ENCODE measurements at places on chromosomes 2 and 18.

DNA sequence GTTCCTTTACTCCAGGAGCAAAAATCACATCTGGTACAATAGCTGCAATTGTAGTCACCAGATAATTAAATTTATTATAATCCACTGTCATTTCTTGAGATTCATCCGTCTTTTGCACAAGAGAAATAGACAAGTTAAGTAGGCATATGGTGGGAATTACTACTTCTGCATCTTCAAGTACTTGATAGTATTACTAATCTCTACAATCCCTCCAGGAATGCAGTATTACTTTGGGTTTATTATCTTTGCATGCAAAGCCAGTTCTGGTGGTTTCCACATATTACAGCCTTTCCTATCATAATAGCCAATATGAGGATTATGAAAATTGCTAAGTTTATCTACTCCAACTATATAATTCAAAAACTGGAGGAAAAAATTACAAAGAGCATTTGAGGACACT, 254.1 kb downstream of the IKZF2 start:
- ATAC-seq = no peak

- no peak for ATAC-seq
Observed at GRCh38 chr2:237497009-237497837, 10.2 kb downstream of the MLPH start.

DNA sequence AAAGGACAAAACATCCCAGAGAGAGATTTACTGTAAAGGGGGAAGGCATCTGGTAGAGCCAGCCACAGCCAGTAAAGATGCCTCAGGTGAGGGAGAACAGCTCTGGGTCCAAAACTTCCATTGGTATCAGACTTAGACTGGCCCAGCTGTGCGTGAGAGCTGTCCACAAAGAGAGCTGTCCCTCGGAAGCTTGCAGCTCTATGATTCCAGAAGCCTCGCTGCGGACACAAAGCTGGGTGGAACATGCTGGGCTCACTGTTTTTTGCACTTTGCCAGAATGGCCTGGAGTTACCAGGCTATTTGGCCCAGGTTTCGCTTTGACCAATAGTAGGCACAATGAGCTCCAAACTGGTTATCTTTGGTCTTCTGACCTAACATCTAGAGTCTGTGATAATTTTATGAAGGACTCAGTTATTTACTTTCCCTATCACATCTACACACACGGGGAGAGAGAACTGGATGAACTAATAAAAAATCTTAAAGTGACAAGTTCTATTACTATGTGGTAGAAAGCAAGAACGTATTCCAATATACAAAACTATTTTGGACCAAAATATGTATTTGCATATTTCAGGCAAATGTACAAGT, 101.9 kb downstream of the DNER start:
- ATAC-seq = no peak

DNA sequence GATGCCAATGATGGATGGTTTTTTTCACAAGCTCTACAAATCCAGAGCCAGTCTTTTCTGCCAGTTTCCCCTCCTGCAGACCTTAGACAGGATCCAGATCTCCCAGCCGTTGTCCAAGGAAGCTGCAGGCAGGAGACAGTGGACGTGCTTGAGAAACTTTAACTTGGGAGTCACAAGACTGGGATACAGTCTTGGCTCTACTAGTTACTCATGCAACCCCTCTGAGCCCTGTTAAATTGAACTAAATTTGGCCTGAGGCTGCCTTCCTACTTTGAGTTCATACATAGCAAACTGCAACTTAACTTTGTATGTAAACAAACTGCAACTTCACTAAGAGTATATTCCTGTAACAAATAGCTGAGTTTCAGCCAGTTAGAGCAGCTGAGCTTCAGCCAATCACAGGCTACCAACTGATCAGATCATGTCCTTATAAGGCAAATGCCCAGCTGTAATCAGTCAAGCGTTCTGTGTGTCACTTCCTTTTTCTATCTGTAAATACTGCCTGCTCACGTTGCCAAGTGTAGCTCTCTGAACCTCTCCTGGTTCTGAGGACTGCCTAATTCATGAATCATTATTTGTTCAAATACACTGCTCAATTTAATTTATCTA, 140.9 kb downstream of the CAPN13 start:
- peak; percentile 89 for ATAC-seq

GRCh38 chr18:13409026-13409425, 190.5 kb downstream of the LDLRAD4 start:
- ATAC-seq = no peak

DNA sequence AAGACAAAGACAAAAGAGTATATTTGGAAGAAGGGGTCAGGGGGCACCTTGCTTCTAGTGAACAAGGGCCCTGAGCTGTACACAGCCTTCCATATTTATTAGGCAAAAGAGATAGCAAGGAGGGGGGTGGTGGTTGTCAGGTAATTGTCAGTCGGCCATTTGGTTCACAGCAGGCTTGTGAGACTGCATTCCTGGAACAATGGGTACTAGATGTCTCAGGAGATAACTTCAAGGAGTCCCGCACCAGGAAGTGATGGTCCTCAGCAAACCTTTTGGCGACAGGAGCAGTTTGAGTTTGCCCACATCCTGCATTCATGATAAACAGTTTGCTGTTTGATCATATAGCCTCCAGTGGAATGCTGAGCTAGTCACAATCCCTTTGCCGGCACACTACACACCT, 376.4 kb upstream of the RAB12 start:
- ATAC-seq = no peak

DNA sequence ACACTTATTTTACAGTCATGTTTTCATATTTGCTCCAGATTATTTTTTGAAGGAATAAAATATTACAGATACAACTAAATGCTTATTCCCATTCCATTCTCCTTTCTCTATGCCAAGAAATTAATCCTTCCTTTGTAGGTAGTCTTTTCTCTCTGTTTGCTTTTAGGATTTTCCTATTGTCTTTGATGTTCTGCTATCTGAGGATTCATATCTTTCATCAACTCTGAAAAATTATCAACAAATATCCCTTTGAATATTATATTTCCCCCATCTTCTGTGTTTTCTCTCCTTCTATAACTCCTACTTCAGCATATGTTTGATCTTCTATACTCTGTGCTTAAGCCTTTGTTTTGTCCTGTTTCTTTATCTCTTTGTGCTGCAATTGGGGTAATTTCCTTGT, 260.4 kb upstream of the RBMS1 start:
- ATAC-seq = no peak

GRCh38 chr18:54388203-54389142, 30.8 kb downstream of the C18orf54 start:
- peak; percentile 70 for ATAC-seq

- ATAC-seq = no peak
Observed at GRCh38 chr18:34117319-34117718, 107.4 kb downstream of the NOL4 start.

- ATAC-seq = no peak
Observed at GRCh38 chr2:98761267-98761781, 30.4 kb upstream of the MGAT4A start.
